Activated T-cell treated with anti-CD3 and anti-CD28 coated beads, Interleukin-2, amount 50 U/mL, for 4 hours (primary cell): ENCODE measurements at places on chromosomes 7 and 10.

GRCh38 chr7:42946627-42946950 is 14.4 kb downstream of the MRPL32 start:
- no peak for DNase-seq

- no peak for DNase-seq
Observed at GRCh38 chr7:99737726-99738125, 2.7 kb upstream of the CYP3A7 start.

GRCh38 chr7:15915686-15916293 is 229.3 kb upstream of the MEOX2 start:
- DNase-seq = no peak

DNA sequence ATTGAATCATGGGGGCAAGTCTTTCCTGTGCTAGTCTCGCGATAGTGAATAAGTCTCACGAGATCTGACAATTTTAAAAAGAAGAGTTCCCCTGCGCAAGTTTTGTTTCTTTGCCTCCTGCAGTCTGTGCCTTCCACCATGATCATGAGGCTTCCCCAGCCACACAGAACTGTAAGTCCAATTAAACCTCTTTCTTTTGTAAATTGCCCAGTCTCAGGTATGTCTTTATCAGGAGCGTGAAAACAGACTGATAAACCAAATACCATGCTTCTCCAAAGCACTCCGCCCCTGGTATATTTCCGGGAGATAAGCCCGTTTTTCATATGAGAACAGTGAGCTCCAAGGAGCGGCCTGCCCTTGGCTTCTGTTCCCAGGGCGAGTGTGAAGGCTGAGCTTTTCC is 118.9 kb downstream of the EVX1 start:
- no peak for DNase-seq

- no peak for DNase-seq
Observed at GRCh38 chr7:104241538-104242209, 33.9 kb upstream of the ORC5 start.

DNA sequence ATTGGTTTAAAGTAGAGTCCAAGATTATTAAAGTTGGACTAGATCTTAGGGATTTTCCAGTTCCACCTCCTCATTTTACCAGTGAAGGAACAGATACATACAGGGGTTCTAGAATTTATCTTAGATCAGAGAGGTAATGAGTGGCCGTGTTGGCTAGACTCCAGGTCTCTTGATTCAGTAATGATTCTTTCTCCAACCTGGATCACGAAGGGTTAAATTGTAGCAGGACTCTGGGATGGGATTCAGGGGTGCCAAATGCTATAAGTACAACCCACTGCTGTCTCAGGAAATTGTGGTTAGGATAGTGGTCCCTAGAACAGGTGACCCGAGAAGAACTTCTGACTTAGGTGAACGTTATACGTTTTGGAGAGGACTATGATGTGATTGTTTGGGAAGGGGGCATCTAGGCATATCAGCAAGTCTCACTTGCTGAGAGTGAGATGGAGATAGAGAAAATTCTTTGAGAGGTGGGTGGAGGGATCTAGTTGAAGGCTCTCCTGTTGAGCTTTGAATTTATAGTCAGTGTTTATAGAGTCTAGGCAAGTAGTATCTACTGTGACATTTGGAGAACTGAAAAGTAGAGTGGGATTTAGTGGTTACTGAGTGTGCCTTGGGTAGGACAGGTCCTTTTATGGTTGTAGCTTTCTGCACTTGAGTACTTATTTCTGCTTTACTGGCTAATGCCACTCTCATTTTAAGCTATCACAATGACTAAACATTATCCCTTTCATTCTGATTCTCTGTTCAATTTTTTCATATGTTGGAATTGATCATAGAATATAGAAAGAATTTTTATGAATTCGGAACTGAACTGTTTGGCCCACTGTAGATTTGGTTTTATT is 58.3 kb downstream of the ST7 start:
- DNase-seq = no peak

DNA sequence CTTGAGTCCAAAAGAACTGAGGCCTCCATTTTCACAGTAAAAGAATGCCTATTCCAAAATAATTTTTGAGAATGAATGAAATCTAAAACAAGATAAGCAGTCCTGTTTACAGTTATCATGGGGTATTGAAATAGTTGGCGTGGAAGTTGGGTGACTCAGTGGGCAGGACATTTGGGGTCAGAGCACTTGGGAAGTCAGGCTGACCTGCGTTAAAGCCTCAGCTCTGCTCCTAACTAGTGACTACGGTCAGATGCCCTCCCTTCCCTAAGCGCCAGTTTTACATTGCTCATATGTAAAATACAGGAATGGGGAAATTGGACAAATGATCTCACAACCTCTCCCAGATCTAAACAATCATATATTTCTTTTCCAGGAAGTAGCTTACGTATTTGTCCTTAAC is 2.3 kb upstream of the PAPSS2 start:
- no peak for DNase-seq
